Tongue (tissue), 3 donors: ENCODE measurements at places on chromosomes 5 and 9. TPM values are rescaled to one million over a fixed set of nuclear protein-coding genes. Genes with fewer than 3 reads are reported as not detected.

DNA sequence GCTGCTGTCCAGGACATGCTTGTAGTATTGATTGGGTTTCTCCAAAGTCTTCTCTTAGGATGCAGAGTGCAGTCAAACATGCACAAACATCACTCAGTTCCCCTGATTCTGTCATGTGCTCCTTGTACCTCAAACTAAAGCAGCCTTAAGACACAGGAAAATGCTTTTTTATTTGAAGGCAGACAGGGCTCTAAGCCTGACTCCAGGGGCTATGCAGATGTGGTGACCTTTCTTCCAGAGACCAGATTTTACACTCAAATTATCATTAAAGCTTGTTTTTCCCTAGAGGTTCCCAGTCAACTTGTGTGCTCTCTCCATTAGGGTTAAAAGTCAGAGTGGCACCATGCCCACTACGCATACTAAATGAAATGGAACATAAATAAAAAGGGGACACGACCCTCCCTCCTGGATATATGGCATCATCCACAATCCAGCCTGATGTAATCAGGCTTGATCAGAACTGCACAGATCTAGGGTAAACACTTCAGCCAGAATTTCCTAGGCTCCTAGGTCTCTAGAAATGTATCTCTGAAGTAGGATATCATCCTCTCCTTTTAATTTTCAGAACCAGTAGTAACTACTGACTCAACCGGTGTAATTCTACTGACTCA lies 771.1 kb downstream of the NR2F1-AS1 start:
- DNase-seq, result no peak

DNA sequence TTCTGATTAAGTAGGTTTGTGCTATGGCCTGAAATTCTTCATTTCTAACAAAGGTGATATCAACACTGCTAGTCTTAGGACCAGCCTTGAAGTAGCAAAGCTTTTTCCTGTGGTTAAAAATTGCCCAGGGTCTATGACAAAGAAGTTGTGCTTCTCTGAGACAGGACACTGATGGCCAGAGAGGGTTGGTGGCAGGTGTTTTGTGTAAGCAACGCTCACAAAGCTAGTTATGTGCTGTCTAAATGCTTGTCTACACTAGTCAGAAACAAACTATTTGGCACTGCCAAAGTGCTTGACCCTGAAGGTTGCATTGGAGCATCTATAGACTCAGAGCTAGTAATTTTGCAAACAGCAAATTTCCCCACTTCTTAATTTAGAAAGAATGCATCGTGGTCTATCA lies 44.1 kb upstream of the SELENOP start:
- no peak for DNase-seq

CAVIN4 gene
- 392 TPM for total RNA-seq

PTGES gene
- total RNA-seq, result 7.5 TPM

PCDHGB1 gene
- total RNA-seq, result 3.7 TPM

OR1J2 gene
- not detected for total RNA-seq
